ENCODE measurements at places on chromosomes 13 and 19. TPM values are rescaled to one million over a fixed set of nuclear protein-coding genes. Genes with fewer than 3 reads are reported as not detected.

The ANKLE1 gene
- 0.62 TPM for total RNA-seq

The MAP3K10 gene
- 5.1 TPM for total RNA-seq

The SIGLEC10 gene
- 2.1 TPM for total RNA-seq

The GPR42 gene
- total RNA-seq: not detected

The CEACAM8 gene
- total RNA-seq: not detected

The CATSPERD gene
- not detected for total RNA-seq

The FGF21 gene
- not detected for total RNA-seq

The KLK8 gene
- total RNA-seq: 1.3 TPM

The ZNF433 gene
- 11.9 TPM for total RNA-seq

The ZNF790 gene
- 23.5 TPM for total RNA-seq

The STOML3 gene
- total RNA-seq: 0.10 TPM

The CLEC17A gene
- total RNA-seq: 1.0 TPM

The SGCG gene
- total RNA-seq: 157 TPM

The ANO8 gene
- total RNA-seq: 8.5 TPM

The ARHGAP45 gene
- 16.8 TPM for total RNA-seq

The MATK gene
- 2.6 TPM for total RNA-seq

The DACT3 gene
- 11.5 TPM for total RNA-seq

The PRODH2 gene
- not detected for total RNA-seq

The TMEM161A gene
- 18.1 TPM for total RNA-seq

The C19orf38 gene
- total RNA-seq: 3.9 TPM

The BST2 gene
- total RNA-seq: 6.3 TPM

The CDC16 gene
- total RNA-seq: 71.5 TPM

The ISOC2 gene
- 39.3 TPM for total RNA-seq

The ETV2 gene
- total RNA-seq: not detected

The PCDH17 gene
- total RNA-seq: 12.1 TPM

The SKA3 gene
- total RNA-seq: 7.0 TPM

The CD79A gene
- total RNA-seq: 3.5 TPM

The PBX4 gene
- 2.8 TPM for total RNA-seq

The PDE4A gene
- total RNA-seq: 4.7 TPM

The SYT5 gene
- not detected for total RNA-seq

The SIAH3 gene
- total RNA-seq: 0.10 TPM

The UHRF1 gene
- total RNA-seq: 24.1 TPM

The APC2 gene
- 1.5 TPM for total RNA-seq

The ADGRE3 gene
- total RNA-seq: not detected

The KLK4 gene
- not detected for total RNA-seq

The PTPRH gene
- total RNA-seq: 3.9 TPM

The CRX gene
- not detected for total RNA-seq

The OVOL3 gene
- total RNA-seq: not detected

The TTC9B gene
- total RNA-seq: not detected

The PLPP2 gene
- total RNA-seq: 13.0 TPM

The SBK2 gene
- total RNA-seq: 10.2 TPM

The ZNF284 gene
- total RNA-seq: 3.9 TPM

The SIGLECL1 gene
- not detected for total RNA-seq

The LILRB3 gene
- 3.0 TPM for total RNA-seq

The ZNF229 gene
- 12.3 TPM for total RNA-seq

The VSTM2B gene
- not detected for total RNA-seq

The SERPINE3 gene
- total RNA-seq: not detected

The TSSK6 gene
- total RNA-seq: 1.7 TPM

The NCR1 gene
- total RNA-seq: not detected

The NFILZ gene
- total RNA-seq: not detected

The ZNF737 gene
- total RNA-seq: 20.9 TPM
